ENCODE measurements at places on chromosomes 12 and 14.

DNA sequence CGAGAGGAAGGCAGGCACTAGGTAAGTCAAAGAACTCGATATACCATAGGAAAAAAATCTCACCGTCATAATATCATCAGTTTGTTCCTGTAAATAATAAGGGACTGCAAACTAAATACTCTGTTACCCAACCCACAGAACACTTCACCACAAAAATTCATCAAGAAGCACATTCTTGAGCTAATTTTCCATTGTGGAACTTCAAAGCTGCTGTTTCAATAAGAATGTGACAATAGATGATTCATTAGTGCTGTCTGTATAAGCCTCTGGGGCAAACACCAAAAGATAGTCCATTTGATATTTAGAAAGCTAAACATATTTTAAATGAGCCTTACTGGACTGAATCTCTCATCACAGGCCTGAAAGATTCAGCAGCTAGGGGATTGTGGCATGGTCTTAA is 219.4 kb downstream of the KSR2 start:
- no peak for DNase-seq

GRCh38 chr14:85575617-85575898 is 45.6 kb downstream of the FLRT2 start:
- no peak for DNase-seq

DNA sequence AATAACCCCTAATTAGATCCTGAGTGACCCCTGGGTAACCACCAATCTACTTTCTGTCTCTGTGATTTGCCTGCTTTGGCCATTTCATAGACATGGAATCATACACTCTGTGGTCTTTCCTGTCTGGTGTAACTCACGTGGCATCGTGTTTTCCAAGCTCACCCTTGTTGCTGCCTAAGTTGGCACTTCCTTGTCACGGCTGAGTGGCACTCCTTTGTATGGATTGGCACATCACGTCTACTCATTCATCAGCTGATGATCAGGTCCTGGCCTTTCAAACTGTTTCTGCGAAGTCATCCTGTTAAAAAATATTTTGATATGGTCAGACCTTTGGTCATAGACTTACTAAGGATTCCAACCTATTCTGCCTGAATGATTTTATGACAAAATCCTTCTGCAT is 87.7 kb downstream of the GLT1D1 start:
- DNase-seq: no peak

GRCh38 chr14:65239938-65240296 is 137.6 kb upstream of the MAX start:
- no peak for DNase-seq

DNA sequence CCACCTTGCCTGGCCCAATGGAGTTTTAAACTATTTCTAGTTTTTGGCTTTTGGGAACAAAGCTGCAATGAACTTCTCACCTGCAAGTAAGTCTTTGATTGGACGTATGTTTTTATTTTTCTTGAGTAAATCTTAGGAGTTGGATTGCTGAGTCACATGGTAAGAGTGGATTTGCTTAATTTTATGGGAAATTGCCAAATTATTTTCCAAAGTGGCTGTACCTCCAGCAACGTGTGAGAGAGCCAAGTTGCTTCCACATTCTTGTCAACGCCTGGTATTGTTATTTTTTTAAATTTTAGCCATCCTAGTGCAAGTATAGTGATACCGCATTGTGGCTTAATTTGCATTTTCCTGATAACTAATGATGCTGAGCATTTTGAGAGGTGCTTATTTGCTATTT is 136.6 kb downstream of the LMNTD1 start:
- DNase-seq: no peak

DNA sequence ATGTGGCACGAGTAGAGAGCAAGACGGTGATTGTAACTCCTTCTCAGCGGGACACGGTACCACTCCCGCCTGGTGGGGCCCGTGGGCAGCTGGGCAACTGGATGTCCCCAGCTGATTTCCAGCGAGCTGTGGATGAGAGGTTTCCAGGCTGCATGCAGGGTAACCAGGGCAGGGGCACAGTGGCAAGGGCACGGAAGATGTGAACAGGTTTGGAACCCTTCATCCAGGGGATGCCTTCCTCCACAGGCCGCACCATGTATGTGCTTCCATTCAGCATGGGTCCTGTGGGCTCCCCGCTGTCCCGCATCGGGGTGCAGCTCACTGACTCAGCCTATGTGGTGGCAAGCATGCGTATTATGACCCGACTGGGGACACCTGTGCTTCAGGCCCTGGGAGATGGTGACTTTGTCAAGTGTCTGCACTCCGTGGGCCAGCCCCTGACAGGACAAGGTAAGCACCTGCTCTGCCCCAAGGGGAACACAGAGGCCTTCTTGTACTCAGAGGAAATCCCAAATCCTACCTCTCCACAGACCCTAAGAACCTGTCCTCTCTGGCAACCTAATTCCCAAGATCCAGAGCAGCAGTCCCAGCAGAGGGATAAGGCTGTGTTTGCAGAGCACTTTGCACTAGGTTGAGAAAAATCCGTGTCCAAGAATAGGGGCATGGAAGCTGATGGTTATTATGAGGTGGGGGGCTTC is 4.3 kb downstream of the PCK2 start:
- no peak for DNase-seq

- peak; percentile 41 for DNase-seq
Measured at GRCh38 chr14:99524804-99525698, 43.8 kb downstream of the CCNK start.

GRCh38 chr12:112018571-112019237 is 5.5 kb downstream of the ERP29 start:
- DNase-seq: no peak

DNA sequence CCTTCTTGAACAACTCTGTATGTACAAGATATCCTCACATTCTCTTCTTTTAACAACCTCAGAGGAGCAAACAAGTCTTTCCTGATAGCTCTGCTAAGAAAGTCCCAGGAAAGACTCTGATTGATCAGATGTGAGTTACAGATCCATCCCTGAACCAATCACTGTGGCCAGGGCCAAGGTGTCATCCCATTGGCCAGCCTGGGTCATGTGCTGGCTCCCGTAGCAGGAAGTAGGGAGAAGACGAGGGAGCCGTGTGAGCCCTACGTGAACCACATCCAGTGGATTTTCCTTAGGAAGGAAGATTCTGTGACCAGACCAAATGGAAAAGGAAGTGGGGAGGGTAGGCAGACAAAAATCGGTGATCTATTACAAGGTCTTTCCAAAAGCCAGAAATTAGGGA is 5.6 kb downstream of the P2RX7 start:
- no peak for DNase-seq

DNA sequence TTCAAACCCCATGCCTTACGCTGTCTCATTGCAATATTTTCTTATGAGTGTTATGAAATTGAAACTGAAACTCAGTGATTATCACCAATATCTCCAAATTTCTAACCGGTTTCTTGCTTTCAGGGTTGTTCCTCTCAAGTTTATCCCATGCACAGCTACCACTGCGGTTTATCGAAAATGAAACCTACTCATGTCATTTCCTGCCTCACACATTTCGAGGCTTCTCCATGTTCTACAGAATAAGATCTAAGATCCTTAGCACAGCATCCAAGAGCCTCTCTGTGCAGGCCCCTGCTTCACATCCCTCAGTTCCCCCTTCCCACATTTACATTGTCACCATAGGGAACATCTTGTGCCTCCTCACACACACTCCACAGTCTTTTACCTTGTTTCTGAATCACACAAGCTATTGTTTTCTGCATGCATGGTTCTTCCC is 45.5 kb upstream of the FAR2 start:
- DNase-seq: no peak

GRCh38 chr12:13347241-13348043 is 150.9 kb downstream of the EMP1 start:
- DNase-seq: no peak

- no peak for DNase-seq
Measured at GRCh38 chr12:112517730-112518364, 99.1 kb downstream of the PTPN11 start.

DNA sequence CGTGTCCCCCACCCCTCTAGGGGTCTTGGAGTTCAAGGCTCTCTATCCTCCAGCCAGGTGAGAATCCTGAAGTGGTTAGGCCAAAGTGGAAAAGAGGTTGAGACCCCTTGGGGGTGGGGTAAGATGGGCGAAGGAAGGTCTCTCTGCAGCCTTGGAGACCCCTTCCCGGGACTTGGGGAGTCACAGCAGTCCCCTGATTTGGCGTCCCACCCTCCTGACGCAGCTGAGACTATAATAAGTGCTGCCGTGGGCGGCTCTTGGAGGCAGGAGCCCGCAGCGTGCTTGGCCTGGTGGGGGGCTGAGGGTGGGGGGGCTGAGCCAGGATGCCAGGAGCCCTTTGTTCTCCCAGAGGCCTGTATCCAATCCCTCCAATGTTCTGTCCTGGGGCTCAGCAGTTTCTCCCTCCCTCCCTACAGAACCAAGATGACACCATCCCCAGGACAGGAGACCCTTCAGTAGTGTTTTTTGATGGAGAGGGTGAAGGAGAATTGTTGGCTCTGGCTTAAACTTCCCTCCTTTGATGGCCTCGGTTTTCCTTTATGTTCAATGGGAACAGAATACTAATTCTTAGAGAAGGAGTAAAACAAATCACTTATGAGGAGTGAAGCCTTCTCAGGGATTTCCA is 1.5 kb upstream of the AGAP2 start:
- no peak for DNase-seq

GRCh38 chr12:3455312-3455711 is 35.7 kb upstream of the PRMT8 start:
- no peak for DNase-seq

DNA sequence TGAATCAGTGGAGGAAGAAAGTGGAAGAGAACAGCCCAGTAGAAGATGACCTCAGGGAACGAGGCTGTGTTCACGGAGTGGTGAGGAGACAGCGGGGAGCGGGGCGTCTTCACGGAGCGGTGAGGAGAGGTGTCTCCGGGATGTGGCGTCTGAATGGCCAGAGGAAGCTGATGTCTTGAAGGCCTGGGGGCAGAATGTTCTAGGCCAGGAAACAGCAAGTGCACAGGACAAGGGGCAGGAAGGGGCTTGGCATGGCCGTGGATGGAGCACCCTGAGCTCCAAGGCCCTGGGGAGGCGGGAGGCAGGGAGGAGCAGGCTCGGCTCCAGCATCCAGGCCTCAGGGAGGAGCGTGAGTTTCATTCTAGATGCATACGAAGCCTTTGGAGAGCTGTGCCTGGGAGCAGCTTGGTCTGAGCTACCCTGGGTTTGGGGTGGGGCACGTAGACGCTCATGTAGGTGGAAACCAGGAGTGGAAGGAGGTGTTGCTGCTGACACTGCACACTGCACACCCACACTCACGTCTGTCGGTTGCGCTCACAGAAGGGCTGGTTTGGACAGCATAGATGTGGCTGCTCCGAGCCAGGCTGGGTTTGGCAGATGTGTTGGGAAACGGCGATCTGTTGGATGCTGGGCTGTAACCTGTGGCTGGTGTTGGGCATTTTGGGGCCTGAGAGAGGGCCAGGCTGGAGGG is 131.6 kb downstream of the ADGRD1 start:
- no peak for DNase-seq

DNA sequence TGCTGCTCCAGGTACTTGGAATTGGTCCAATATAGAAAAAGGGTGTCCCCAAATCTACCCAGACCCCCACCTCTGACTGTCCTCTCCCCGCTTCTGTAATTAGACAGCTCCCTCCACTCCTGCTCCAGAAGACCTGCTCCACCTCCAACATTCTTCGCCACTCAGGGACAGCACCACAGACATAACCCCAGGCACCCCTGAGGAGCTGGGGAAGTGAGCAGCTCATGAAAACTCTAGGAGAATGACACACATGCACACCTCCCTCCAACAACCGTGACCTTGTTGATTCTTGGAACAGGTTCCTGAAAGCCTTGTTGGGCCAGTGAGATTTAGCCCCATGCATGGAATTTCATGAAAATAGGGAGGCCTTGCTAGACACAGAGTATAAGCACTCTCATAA is 8.2 kb downstream of the KRT4 start:
- no peak for DNase-seq

DNA sequence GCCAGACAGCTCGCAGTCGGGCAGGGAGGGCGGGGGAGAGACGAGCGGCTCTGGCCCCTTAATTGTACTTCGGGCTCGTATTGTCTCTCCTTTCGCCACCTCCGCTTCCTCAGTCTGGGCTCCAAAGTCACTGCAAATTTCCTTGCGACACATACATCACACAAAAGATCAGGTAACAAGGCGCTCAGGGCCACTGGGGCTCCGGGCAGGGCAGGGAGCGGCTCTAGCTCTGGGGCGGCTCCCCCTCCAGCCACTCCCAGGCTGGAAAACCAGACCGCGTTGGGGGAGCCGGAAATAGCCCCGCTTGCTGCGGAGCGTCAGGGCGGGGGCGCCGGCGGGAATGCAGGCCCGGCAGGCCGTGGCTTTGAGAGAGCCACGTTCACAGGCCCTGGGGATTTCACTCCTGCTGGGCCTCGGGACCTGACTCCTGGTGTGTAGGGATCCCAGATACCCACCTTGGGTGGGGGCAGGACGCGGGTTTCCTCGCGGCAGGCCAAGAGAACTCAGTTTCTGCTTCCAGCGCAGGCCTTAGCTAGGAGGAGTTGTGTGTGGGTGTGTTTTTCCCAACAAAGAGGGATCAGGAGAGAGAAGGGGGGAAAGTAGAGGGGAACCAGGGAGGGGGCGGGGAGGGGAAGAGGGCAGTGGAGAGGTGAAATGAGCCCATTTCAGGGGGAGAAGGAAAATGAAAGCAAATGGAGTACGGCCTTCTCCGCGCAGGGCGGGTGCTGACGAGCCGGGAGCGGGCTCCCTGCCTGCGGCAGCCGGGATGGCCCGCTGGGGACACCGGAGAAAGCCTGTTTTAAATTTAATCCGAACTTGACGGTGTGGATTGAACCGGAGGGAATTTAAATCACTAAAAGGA is 4.4 kb upstream of the HOXC9 start:
- DNase-seq: no peak

DNA sequence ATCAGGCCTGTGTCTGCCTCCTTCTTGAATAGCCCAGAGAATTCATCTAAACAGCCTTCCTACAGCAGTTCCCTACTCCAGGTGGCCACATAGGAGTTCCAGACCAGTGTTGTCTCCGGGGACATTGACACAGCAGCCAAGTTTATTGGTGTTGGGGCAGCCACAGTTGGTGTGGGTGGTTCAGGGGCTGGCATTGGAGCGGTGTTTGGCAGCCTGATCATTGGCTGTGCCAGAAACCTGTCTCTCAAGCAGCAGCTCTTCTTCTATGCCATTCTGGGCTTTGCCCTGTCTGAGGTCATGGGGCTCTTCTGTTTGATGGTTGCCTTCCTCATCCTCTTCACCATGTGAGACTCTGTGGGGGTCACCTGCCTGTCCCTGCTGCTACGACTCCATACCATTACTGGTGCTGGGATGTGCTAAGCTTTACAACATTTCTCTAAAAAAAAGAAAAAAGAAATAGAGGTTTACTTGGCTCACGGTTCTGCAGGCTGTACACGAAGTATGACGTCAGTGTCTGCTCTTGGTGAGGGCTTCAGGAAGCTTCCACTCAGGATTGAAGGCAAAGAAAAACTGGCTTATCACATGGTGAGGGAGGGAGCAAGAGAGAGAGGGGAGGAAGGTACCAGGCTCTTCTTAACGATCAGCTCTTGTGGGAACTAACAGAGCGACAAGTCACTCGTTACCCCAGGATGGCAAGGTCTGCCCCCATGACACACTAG is 57.5 kb downstream of the CHST11 start:
- no peak for DNase-seq

- DNase-seq: no peak
Measured at GRCh38 chr14:105326891-105327694, 12.5 kb downstream of the PACS2 start.

All from NCI-H2081 (cell line).